Kasumi-1 (cell line): ENCODE measurements at places on chromosomes 12 and 14.

DNA sequence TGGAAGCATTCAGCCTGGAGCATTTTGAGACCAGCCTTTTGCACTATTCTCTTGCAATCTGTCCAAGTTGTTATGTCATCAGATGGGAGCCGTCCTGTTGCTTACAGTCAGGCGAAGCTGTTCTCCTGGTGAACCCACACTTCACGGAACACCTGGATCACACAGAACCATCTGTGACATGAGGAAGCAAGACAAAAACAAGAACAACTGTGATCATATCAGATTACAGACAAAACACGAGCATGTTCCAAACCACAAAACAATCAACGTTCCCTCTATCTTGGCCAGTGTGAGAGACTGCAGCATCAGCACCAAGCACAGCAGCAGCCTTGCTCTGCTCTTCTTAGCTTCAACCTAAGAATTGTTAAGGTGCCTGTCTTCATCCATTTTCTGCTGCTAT is 180.5 kb upstream of the SFSWAP start:
- DNase-seq: no peak

GRCh38 chr12:62843716-62844115 is 91.2 kb downstream of the PPM1H start:
- no peak for DNase-seq

DNA sequence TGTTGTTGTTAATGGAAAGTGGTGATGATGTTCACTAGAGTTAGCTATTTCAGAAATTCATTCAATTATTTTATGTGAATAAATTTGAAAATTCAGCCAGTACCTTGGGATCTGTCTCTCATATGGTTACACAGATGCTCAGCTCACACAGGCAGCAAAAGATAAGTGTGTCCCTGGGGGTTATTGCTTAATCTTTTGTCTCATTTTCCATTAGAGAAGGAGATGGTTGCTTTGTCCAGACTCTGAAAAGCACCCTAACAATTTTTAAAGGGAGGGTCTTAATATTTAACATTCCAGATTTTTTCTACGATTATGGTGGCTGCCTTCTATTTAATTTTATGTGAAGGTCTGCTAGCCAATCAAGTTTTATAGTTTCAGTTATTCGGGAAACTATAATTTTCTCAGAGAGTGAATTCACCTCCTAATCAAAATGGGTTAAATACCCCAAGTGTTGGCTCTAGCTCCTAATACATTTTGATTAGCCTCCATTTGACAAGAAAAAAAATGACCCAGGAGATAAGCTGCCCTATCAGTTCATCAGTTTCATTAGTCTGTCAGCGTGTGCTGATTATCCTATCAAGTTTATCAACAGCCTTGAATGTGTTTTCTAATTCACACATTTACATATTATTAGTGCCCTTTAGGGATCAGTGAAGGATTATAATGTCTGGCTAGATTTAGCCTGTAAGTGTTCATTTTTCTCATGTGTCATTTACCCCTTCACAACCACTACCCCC is 282.1 kb downstream of the TMTC2 start:
- DNase-seq: no peak

GRCh38 chr12:105897311-105897725 is 241.4 kb downstream of the NUAK1 start:
- DNase-seq: no peak

- DNase-seq: no peak
Measured at GRCh38 chr12:122661938-122662337, 41.2 kb downstream of the HCAR2 start.

- no peak for DNase-seq
Measured at GRCh38 chr12:41745593-41745992, 399.1 kb downstream of the GXYLT1 start.

GRCh38 chr12:4153343-4153892 is 120.1 kb upstream of the CCND2 start:
- DNase-seq: peak; percentile 22

DNA sequence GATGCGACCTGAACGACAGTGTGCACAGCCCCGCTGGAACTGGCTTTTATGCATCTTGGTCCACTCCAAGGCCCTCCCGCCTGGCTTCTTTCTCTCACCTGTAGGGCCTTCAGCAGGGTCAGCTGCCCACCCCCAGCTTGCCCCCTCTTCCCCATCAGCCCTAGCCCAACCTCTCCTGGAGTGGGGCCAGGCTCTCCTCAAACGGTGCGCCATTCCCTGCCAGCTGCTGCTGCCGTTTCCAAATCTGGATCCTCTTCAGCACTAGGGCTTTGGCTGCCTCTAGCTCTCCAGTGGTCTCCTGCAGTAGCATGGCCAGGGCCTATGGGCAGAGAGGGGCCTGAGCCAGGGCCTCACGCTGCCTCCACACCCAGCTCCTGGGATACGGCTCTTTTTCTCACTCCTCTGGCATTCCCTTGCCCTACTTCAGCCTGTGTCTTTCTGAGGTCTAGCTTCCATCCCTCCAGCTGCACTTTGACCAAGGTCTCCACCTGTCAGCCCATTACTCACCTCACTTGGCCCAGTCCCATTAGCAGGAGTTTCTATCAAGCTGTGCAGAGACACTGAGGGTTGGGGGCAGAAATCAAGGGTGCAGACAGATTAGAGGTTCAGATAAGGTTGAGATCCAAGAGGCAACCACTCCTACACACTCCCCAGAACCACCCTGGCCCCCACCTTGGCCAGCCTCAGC is 5.0 kb downstream of the STAT6 start:
- DNase-seq: no peak

DNA sequence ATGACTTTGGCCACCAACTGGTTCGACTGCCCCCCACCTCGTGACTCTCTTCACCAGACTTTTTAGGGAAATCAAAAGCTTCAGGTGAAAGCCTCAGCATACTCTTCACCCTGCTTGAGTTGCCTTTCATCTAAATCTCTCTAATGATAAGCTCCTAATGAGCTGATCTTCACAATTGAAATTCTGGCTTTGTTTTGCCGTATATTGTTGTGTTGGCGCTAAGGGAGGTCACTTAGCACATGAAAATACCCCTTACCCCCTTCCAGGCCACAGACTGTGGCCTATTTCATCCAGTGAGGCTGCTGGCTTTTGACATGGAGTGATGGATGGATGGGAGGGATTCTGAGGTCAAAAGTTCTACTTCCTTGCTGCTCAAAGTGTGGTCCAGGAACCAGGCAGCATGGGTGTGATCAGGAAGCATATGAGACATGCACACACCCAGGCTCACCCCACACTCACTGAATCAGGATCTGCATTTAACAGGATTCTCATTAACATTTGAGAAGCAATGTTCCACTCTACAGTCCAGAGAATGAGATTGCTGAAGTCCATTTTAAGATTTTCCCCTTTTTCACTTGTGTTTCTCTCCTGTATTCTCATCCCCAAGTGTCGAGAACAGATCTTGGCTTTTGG is 131.4 kb downstream of the DACT1 start:
- no peak for DNase-seq

DNA sequence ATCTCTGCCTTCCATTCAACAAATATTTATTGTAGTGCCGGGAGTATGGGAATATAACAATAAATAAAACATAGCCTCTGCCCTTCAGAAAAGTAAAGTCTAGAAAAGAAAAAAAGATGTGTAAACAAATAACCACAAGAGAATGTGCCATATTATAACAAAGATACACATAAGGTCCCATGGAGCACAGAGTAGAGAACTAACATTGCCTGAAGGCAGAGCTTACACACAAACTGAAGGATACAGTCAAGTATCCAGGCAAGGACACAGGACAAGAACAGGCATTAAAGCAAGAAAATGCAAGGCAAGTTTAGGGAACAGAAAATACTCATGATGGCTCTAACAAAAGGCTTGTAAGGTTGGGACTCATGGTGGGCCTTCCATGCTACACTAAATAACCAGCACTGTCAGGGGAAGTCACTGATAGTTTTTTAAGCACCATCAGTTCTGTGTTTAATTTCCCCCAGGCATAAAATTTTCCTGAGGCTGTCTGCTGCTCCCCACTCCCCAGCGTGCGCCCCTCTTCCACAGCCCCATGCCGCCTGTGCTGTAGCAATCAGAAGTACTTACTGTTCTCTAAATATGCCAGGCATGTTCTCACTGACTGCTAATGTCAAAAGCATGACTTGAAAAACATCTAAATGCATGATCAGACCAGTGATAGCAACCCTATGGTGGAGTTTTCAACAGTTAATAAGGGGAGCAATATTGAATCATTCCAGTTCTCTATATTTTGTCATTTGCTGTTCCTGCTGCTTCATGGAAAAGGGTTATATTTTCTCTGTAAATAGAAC is 77.8 kb downstream of the ANKS1B start:
- no peak for DNase-seq

DNA sequence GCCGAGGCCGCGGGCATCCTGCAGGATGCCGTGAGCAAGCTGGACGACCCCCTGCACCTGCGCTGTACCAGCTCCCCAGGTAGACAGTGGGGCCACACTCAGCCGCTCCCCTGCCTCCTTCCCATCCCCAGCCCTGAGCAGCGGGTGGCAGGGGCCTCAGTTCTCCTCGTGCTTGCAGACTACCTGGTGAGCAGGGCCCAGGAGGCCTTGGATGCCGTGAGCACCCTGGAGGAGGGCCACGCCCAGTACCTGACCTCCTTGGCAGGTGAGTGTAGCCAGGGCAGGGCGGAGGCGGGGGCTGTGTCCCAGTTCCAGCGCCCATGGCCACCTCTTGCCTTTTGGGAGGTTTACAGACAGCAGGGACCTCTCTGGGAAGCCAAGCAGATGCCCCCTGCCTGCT is 22.9 kb downstream of the HIP1R start:
- DNase-seq: no peak

DNA sequence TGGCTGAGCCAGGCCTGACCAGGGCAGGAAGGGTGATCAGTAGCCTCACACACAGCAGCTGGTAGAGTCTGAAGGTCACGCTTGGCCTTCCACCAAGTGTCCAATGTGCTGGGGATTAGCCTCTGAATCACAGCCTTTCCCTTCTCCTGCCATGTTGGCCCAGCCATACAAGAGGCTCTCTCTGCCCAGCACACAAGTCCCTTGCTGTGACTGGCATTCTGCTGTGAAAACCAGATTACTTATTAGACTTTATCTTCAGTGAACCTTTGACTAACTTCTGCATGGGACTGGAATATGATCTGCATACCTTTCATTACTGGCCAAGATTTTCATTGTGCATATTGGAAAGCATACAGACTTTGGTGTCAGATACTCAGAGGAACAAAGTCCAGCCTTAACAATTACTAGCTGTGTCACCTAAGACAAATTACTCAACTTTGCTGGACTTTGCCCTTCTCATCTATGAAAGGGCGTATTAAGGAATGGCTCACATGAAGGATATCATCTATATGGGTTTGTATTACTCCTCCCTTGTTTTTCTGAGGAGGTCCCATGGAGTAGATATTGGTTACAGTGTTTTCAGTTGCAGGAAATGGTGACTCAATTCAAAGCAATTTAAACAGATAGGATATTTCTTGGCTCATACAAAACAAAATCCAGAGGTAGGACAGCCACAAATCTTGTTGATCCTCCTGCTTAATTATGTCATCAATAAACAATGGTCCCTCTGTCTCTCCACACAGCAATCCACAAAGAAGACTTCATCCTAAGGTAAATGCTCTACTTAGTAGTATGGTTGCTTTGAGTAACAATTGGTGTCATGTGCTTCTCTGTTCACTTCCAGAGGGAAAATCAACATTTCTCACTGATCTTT is 99.6 kb downstream of the DYRK2 start:
- no peak for DNase-seq

DNA sequence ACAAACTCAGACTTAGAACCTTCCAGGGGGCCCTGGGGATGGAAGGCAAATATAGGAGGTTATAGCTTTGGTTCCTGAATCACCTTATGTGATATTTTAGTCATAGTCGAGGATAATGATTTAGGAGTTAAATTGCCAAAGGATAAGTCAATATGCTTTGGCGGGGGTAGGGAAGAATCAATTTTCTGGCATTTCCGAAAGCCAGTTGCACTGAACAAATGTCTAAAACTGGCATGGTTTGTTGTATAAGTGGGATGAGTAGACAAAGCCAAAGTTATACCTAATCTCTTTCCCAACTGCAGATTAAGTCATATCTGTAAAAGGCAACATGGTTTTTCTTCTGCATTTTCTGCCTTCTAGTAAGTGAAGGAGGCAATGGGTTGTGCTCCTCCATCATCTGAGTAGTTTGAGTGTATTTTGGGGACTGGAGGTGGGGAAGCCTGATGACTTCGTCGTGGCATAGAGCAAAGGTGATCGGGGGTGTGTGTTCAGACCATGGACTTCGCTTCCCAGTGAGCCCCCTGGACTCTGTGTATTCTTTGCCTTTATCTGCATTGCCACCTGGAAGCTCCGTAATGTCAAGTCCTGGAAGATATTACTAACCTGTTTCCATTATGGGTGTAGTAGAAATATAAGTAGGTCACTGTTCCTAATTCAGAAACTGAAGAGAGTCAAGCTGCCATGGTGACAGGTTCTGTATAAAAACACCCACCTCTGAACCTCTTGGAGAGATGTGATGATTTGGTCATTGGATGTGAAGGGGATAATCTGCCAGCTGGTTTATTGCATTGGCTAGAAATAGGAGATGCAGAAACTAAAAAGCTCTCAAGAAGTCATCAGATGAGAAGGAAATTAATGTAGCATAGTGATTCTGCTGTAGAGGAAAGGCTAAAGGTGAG is 24.5 kb downstream of the PPFIBP1 start:
- no peak for DNase-seq

- peak; percentile 47 for DNase-seq
Measured at GRCh38 chr12:122527478-122527944, 462 bp downstream of the KNTC1 start.
